ENCODE measurements at places on chromosomes 4 and X. TPM values are rescaled to one million over a fixed set of nuclear protein-coding genes. Genes with fewer than 3 reads are reported as not detected.

The AFF2 gene
- total RNA-seq, result 0.07 TPM

The CPZ gene
- 24.4 TPM for total RNA-seq

The ZDHHC15 gene
- total RNA-seq, result 0.23 TPM

The NXF3 gene
- total RNA-seq, result not detected

The PHEX gene
- total RNA-seq, result 0.46 TPM

The TMPRSS11F gene
- not detected for total RNA-seq

The CT45A1 gene
- total RNA-seq, result not detected

The CD38 gene
- total RNA-seq, result 0.07 TPM

The GPR78 gene
- total RNA-seq, result 0.78 TPM

Data from smooth muscle cell of the pulmonary artery (primary cell).